ENCODE measurements at places on chromosomes 11 and 22.

GRCh38 chr11:120141768-120142423 lies 4.0 kb upstream of the TRIM29 start:
- no peak for DNase-seq

GRCh38 chr11:65047581-65048422 lies 6.8 kb downstream of the SAC3D1 start:
- no peak for DNase-seq

- DNase-seq, result no peak
These were observed 41.4 kb downstream of the ZNF280B start for GRCh38 chr22:22467112-22467511.

- no peak for DNase-seq
These were observed 11.0 kb downstream of the MN1 start for GRCh38 chr22:27790376-27791158.

DNA sequence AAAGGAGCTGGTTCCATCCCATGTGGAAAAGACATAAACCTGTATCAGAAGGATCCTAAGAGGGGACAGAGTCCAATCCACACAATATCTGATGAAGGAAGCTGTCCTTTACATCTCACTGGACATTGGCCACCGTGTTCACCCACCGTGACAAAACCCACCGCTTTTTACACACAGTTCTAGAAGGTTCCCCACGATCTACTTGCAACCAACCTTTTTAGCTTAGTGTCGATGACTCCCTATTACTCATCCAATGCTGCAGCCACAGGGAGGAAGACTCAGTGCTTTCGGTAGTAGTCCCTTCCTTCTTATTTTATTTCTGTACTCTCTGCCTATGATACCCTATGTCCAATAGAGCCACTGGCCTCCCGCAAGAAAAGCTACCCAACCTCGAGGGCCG lies 65.4 kb downstream of the MAPK1 start:
- DNase-seq, result no peak

Measured in NCI-H187 treated with DMSO at 0.1 percent for 48 hours (cell line).